ENCODE measurements at places on chromosomes 7 and 10. TPM values are rescaled to one million over a fixed set of nuclear protein-coding genes. Genes with fewer than 3 reads are reported as not detected.

HEPACAM2 gene
- total RNA-seq, result not detected

ZNF33A gene
- 8.6 TPM for total RNA-seq

TNS3 gene
- 140 TPM for total RNA-seq

HOXA11 gene
- 2.0 TPM for total RNA-seq

GPR37 gene
- total RNA-seq, result 3.1 TPM

NXPH1 gene
- total RNA-seq, result not detected

NPC1L1 gene
- under 0.01 TPM for total RNA-seq

ODAD2 gene
- 0.77 TPM for total RNA-seq

FAM20C gene
- total RNA-seq, result 5.3 TPM

POP7 gene
- total RNA-seq, result 73.9 TPM

ZPBP gene
- not detected for total RNA-seq

Data from melanocyte of skin (primary cell).